NCI-H510A (cell line): ENCODE measurements at places on chromosomes 13 and 19.

- no peak for DNase-seq
Measured at GRCh38 chr13:44373601-44374347, at the start of gene SERP2. SERP2 (plus strand) TSS chr13:44373824; CDS start chr13:44374026, 202 bp downstream.

DNA sequence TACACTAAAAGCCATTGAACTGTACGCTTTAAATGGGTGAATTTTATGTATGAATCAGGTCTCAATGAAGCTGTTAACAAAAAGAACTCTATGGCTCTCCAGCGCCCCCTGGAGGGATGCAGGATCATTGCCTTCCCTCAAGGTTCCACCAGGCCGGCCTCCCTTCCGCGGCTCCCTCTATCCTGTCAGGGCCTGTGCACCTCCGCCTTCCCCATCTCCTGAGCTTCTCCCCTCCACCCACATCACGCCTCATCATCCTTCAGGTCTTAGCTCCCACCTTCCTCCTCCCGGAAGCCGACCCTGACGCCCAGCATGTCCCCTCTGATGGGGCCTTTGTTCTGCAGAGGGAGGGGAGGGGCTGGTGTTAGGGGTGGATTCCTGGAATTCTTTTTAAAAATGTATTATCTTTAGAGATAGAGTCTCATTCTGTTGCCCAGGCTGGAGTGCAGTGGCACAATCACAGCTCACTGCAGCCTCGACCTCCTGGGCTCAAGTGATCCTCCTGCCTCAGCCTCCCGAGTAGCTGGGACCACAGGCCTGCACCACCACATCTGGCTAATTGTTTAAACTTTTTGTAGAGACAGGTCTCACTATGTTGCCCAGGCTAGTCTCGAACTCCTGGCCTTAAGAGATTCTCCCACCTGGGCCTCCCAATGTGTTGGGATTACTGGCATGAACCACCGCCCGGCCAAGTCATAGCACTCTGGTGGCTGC lies 27.7 kb downstream of the MEIS3 start:
- DNase-seq = no peak

DNA sequence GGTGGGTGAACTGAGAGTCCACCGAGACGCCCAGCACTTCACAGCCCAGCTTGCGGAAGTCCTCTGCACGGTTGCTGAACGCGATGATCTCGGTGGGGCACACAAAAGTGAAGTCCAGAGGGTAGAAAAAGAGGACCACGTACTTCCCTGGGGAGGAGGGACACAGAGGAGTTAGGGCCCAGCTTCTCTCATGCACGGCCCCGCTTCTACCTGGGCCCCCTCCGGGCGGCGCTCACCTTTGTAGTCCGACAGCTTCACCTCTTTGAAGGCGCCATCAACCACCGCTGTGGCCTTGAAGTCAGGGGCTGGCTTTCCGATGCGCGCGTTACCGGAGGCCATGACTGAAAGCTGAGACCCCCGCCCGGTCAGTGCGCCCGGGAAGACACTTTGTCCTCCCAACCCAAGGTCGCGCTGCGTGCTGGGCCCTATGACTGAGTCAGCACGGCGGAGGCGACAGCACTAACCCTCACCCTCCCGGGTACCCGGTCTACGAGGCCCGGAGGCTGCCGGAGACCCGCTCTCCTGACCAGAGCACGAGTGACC lies 606 bp downstream of the PRDX2 start:
- DNase-seq = no peak

- no peak for DNase-seq
Measured at GRCh38 chr19:47239152-47239551, 8.2 kb upstream of the BBC3 start.

GRCh38 chr13:20442798-20443381 lies 82.8 kb downstream of the CRYL1 start:
- DNase-seq = no peak

GRCh38 chr19:41939861-41940730 lies 11.8 kb upstream of the ERFL start:
- peak; percentile 56 for DNase-seq

DNA sequence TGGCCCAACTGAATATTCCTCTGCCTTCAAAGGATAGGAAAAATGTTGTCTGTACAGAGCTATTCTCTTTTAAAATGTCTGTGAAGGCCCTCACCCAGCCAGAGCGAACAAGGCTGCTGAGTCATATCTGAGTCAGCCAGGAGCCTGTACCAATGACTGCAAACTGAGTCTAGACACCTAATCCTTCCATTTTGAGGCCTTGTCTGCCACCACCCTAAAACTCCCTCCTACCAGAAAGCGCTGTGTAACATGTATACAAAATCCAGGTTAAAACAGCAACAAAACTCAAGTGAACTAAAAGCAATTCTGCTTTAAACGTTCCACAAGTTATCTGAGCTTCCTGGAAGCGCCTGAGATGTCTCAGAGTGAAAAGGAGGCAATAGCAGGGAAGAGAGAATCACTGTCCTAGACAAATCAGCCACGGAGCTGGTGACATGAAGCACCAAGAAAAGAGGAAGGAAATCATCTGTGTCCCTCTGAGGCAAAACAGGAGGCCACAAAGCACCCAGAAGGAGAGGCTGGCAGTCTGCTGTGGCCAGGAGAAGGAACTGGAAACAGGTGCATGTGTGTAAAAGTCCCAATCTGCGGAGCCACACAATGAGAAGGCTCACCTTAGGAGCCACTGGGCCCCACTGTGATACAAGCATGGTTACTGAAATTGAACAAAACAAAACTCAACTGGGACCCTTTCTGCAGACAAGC lies 10.2 kb downstream of the DHRS12 start:
- no peak for DNase-seq

DNA sequence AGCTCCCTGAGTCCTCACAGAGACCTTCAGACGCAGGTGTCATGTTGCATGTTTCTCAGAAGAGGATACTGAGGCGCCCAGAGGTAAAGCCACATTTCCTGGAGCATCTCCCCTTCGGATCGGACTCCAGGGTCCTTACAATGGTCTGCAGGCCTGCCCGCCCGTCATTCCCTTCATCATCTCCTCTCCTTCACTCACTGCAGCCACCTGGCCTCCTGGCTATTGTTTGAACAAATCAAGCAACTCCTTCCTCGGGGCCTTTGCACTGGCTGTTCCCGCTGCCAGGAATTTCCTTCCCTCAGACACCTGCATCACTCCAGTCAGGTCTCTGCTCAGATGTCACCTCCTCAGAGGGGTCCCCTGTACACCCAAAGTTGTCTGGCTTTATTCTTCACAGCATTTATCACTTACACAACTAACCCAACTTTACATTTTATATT lies 20.3 kb downstream of the CEACAM16 start:
- no peak for DNase-seq

DNA sequence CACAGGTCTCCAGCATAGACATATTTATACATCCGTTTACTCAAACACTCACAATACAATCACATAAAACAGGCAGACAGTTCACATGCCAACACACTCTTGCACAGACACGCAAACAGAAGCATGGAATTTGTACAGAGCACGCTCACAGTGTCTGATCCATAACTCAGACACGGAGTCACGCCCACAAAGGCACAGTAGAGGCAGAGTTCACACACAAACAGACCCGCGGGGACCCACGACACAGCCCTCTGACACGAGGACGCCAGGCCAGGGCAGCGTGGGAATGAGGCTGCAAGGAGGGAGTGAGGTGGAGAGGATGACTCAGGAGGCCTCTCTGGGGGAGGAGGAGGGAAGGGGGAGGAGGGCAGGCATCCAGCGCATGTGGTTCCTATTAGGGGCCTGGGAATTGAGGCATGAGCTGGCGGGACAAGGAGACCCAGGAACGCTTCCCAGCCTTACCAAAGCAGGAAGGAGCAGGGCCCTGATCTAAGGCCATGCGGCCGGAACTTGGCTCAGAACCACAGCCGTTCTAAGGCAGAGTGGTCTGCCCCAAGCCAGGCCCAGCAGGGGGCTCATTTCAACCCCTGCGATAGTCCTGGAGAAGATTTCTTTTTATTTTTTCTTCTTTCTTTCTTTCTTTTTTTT lies 9.1 kb upstream of the OLFM2 start:
- DNase-seq = no peak
